Tibial artery (tissue), 4 donors: ENCODE measurements at places on chromosomes 2 and 18.

DNA sequence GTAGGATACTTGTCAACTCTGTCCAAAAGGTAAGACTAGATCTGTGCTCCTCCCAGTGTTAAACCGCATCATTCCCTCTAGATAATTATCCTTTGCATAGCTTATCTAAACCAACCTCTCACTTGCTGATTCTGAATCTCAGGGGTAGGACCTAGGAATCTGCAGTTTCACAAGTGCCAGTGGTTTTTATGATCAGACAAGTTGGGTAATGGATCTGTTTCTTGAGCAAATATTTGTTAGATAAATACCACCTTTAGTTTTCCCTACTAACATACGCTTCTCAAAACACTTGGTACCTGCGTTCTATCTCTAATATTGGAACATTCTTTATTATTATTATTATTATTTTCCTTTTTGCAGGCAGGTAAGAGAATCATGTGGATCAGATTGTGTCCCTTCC lies 439.9 kb downstream of the PTPRM start:
- no peak for DNase-seq
- no peaks in the 10 kb centered on the region for H3K27me3 ChIP-seq
- H3K4me3 ChIP-seq, result no peak overlapping the region
- H3K27ac ChIP-seq, result no peak overlapping the region
- H3K4me1 ChIP-seq, result peaks cover 19% of the 10 kb centered on the region

GRCh38 chr2:168584911-168585310 lies 128.8 kb downstream of the CERS6 start:
- no peaks in the 10 kb centered on the region for H3K36me3 ChIP-seq
- H3K4me1 ChIP-seq, result peaks cover 3% of the 10 kb centered on the region
- no peak overlapping the region for H3K4me3 ChIP-seq
- H3K27me3 ChIP-seq, result no peaks in the 10 kb centered on the region
- no peak overlapping the region for H3K27ac ChIP-seq

DNA sequence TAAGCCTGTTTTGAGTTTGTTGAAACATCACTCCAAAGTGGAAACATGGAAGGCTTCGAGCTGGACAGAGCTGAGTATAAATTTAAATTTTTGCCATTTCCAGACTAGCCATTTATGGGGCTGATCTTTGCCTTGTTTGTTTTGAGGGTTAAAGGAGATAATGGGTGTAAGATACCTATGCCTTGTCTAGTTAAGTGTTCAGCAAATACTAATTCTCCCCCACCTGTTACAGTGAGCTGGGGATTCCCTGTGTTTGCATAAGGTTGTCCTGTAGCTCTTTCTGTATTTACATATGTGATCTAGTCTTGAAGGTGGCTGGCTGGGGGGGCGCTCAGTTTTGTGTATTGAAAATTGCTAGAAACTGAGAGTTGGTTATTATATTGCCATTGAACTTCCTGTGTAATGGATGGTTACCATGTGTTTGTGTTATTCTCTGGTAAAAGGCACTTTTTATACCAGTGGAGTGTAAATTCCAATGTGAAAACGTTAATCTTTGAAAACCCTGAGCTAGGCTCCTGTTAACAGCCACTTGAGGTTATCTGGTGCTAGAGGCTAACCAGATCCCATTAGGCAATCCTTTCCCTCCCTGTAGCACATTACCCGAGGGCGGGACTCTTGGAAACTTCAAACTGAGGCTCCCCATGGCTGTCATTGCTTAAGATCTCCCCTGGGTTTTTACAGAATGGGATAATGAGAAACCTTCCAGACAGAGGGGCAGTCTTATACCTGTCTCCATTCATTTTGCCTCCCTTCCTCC lies 26.7 kb downstream of the TANC1 start:
- H3K27ac ChIP-seq, result peak overlapping the region; percentile 19
- no peaks in the 10 kb centered on the region for H3K36me3 ChIP-seq
- no peak overlapping the region for H3K4me3 ChIP-seq
- no peak for DNase-seq

DNA sequence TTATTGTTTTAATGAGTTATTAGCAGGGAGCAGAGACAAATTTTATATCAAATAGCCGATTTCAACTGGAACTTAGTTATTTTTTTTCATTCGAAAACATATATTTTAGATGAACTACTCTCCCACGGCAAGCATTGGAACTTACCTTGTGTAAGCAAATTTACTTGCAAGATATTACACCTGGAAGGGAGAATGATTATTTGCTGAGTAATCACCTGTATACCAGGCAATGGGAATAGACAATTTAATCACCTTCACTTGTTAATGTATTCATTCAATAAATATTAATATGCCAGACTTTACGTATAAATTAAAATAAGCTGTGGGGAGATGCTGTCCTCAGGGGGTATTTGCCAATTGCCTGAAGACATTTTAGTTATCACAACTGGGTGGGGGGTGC lies 1069.9 kb upstream of the CHAC2 start:
- DNase-seq, result no peak
- H3K4me3 ChIP-seq, result no peak overlapping the region
- H3K36me3 ChIP-seq, result no peaks in the 10 kb centered on the region
- no peaks in the 10 kb centered on the region for H3K4me1 ChIP-seq

- no peak overlapping the region for H3K4me3 ChIP-seq
- H3K36me3 ChIP-seq, result no peaks in the 10 kb centered on the region
- no peak for DNase-seq
- H3K4me1 ChIP-seq, result no peaks in the 10 kb centered on the region
These were observed 1049.9 kb downstream of the TSN start for GRCh38 chr2:122805346-122805745.

DNA sequence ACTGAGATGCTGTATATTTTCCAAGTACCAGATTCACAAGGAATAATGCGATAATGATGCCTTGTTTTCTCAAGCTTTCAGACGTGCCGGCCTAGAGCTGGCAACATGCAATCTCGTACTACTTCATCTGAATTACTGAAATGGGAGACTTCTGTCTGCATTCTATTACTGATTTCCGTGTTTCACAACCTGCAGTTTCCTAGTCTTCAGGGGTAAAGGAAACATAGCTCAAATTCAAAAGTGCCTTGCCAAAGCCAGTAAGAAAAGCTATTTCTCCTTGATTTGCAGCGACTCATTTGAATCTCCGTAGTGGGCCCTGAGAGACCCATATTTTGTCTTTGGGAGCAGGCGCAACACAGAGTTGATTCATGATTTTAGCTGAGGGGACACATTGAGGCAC lies 289.0 kb downstream of the CNTNAP5 start:
- H3K27me3 ChIP-seq, result no peaks in the 10 kb centered on the region
- no peak overlapping the region for H3K4me3 ChIP-seq
- no peak for DNase-seq
- no peaks in the 10 kb centered on the region for H3K4me1 ChIP-seq
- H3K36me3 ChIP-seq, result no peaks in the 10 kb centered on the region

- H3K36me3 ChIP-seq, result no peaks in the 10 kb centered on the region
- H3K27ac ChIP-seq, result no peak overlapping the region
- H3K4me1 ChIP-seq, result no peaks in the 10 kb centered on the region
- no peaks in the 10 kb centered on the region for H3K27me3 ChIP-seq
- no peak overlapping the region for H3K4me3 ChIP-seq
- no peak for DNase-seq
These were observed 83.5 kb downstream of the EIPR1 start for GRCh38 chr2:3294069-3294468.
